ENCODE measurements at places on chromosomes 12 and 14. TPM values are rescaled to one million over a fixed set of nuclear protein-coding genes. Genes with fewer than 3 reads are reported as not detected.

The RAB3IP gene
- total RNA-seq, result 31.4 TPM

The ADCY6 gene
- 47.4 TPM for total RNA-seq

GRCh38 chr14:99809360-99809759, 16.1 kb downstream of the EML1 start:
- DNase-seq, result no peak

DNA sequence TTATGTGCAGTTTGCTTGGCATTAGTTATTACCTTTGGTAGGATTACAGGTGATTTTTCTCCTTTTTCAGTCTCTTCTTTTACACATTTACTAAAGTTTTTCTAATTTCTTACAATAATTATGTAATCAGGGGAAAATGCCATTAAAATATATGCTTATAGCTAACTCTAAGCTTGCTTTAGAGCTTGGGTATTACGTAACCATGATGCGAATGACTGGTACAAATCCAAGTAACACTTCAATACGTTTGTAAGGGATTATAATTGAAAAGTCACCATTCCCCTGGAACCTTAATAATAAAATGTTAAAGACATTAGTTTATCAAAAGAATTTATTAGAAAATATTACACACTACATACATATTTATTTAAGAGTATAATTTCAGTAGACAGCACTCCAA, 71.6 kb downstream of the SCAF11 start:
- no peak for DNase-seq

DNA sequence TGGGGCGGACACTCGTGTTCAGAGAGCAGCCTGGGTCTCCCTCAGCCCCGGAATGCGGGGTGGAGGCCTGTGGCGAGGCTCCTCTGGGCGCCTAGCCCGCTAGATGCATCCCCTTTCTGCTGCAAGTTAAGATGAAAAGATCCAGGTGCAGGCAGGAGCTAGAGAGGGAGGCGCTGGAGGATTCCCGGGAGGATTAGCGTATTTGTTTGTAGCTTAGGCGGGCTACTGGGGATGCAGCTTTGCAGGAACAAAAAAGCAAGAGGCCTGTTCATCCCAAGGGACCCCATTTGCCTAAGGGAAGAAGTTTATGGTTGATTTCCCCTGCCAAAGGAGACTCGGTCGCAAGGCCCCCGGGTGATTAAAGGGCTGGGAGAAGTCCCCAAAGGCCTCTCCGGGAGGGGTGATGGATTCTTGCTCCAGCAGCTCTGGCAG, 824 bp downstream of the CCDC177 start:
- DNase-seq, result no peak

DNA sequence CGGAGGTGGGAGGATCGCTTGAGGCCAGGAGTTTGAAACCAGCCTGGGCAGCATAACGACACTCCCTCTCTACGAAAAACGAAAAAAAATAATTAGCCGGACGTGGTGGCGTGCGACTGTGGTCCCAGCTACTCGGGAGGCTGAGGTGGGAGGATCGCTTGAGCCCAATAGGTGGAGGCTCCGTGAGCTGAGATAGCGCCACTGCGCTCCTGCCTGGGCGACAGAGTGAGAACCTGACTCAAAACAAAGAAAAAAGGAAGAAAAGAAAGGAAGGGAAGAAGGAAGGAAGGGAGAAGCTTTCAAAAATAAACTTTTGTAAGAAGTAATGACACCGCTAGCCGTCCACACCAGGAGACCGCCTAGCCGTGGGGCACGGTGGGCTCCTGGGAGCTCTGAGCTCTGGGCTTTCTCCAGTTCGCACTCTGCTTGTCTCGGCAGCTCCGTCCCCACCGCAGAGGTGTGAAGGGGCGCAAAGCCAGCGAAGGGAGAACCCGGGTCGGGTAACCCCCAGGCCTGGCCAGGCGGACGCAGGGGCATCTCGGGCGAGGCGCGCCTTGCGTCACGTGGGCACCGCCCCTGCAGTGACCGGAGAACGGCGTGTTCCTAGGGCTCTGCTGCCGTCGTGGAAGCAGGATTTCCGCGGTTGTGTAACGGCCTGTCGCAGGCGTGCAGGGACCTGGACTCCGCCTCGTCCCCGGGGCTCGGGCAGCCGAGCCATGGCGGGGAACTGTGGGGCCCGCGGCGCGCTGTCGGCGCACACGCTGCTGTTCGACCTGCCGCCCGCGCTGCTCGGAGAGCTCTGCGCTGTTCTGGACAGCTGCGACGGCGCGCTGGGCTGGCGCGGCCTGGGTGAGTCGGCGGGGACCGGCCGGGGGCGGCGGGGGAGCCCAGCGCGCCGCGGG, at the start of gene IRAK3:
Gene IRAK3 (plus strand): TSS at position 631 of the 902 bp plus-strand sequence. CDS start 86 bp downstream, at position 717.
- no peak for DNase-seq

DNA sequence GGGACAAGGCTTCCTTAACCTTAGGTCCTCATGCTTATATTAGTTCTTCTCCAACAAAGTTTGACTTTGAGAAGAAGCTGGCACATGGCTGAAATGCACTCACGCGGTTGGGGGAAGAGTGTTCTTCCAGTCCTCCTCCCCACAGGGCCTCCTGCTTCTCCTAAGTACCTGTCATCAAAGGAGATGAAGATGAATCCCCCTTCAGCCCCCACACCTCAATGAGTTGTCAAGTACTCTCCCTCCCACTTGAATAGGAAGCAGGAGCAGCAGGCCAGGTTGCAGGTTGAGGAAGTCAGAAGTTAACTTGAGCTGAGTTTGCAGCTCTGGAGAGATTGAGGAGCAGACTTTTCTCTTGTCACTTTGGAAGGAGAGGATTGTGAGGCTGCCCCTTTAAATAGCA, 2.9 kb upstream of the PDE1B start:
- no peak for DNase-seq

DNA sequence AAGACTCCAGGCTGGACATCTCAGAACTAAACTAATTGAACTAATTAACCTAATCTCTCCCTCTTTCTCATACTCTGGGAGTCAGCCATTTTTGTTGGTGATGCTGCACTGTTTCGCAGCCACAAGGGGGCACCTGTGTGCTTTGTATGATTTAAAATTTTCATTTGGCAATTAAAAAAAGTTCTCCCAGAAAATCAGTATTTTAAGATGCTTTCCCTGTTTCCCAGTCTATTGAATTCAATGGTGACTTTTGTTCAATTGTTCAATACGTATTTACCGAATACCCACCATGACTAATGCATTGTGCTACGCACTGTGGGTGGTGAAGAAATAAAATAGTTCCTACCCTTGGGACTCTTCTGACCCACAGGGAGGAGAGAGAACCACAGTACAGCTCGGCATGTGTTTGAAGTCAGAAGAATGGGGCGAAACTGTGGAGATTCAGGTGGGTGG, 63.7 kb downstream of the ZNF664 start:
- DNase-seq, result peak; percentile 45

- peak; percentile 16 for DNase-seq
Observed at GRCh38 chr12:116528065-116528464, 31.1 kb upstream of the MAP1LC3B2 start.

DNA sequence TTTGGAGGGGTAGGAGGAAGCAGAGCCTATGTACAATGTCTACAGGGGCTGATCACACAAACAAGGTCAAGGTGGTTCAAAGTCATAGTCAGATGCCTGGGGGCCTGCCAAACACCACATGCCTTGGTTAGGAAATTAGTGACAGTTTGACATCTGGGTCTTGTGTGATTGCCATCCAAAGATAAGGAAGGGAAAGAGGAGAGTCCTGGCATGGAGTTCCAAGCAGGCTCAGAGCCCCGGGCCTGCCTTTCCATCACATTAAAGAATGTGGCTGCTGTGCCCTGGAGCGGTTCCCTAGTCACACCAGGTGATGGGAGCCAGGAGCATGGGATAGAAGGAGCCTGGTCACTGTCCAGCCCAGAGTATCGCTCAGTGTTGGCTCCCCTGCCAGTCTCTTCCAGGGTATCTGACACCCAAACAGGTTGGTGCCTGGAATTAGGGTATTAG, 53.6 kb upstream of the BCL2L14 start:
- no peak for DNase-seq

DNA sequence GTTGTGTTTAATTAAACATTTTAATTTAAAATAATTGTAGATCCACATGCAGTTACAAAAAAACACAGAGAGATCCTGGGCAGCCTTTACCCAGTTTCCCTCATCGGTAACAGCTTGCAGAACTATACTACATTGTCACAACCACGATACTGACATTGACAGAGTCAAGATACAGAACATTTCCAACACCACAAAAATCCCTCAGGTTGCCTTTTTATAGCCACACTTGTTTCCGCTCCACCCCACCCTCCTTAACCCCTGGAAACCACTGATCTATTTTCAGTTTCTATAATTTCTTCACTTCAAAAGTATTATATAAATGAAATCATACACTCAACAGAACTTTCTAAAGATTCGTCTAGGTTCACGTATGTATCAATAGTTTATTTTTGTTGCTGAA, 458.8 kb upstream of the SOX5 start:
- DNase-seq, result no peak

DNA sequence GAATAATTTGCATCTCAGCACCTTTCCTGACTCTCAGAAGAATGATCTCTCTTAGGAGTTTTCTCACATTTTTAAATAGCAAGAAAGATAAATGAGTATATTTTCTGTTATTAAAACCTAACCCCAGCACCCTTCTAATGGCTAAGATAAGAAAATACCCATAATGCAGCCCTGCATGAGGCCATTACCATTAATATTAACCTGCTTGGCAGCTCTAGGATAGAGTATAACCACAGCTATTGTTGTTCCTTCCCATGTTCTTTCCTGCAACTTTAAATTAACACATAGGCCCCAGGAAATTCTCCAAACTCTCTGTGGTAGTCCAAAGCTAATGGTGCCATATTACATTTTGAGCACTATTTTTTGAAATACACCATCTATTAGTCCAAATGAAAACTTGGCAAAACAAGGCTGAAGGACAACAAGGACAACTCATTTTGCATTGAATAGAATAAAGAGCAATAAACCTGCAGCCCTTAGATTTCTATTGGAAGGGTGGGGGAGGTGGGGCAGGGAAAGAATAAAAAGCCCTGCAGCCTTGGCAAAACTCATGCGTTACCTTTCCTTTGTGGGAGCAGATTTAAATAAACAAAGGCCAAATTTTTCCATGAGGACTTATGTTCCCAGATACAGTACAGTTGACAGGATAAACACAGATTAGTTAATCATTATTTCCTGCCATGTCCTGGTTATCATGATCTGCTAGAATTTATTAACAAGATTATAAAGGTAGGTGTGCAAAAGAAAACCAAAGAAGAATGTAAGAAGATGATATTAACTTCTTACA, 46.9 kb downstream of the BTG1 start:
- peak; percentile 56 for DNase-seq

GRCh38 chr14:25037032-25037431, 12.9 kb downstream of the STXBP6 start:
- DNase-seq, result no peak

The IGF1 gene
- total RNA-seq, result not detected

The DPF3 gene
- not detected for total RNA-seq

The RTL1 gene
- not detected for total RNA-seq

The P2RX7 gene
- not detected for total RNA-seq

DNA sequence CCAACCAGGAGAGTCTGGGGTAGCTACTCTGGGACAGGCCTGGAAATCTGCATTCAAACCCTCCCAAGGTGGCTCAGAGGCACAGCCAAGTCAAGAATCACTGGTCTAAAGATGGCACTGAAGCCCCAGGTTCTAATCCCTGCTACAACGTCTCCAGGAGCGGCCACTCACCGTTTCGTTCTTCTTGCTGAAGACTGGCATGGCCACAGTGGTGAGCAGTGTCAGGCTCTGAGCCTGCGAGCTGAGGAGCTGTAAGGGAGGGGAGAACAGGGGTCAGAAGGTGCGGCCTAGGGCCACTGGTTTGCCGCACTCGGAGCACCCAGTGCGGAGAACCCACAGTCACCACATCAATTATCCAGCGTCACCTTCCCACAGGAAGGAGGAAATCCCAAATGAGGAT, 38.8 kb downstream of the CACNA2D4 start:
- no peak for DNase-seq

The RFLNA gene
- total RNA-seq, result not detected

- DNase-seq, result no peak
Observed at GRCh38 chr14:77584809-77585208, 31.6 kb downstream of the SPTLC2 start.

The PA2G4 gene
- total RNA-seq, result 323 TPM

The NPFF gene
- not detected for total RNA-seq

DNA sequence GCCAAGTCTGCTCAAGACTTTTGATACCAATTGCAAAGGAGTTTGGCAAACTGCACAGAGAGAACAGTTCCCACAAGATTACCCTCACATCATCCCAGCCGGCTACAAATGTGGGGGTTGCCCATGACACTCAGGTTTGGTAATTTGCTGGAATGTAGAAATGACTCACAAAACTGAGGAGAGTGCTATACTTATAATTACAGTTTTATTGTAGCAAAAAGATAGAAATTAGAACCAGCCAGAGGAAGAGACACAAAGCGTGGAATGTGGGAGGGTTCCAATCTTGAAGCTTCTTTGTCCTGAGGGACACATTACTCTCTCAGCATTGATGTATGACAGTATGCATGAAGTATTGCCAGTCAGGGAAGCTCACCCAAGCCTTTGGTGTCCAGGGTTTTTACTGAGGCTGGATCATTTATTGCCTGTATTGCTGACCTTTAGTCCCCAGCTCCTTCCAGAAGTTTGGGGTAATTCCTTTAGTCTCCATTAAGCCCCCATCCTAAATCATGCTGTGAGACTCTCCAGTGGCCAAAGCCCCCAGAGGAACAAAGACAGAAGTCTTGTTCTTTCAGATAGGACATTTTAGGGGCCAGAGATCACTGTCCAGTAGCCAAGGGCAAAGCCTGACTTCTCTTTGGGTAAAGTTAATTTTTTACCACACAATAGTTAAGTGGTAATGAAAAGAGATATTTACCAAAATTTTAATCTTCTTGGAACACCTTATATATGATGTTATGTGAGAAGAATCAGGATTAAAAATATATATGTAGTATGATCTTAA, 9.9 kb downstream of the TBK1 start:
- DNase-seq, result no peak

DNA sequence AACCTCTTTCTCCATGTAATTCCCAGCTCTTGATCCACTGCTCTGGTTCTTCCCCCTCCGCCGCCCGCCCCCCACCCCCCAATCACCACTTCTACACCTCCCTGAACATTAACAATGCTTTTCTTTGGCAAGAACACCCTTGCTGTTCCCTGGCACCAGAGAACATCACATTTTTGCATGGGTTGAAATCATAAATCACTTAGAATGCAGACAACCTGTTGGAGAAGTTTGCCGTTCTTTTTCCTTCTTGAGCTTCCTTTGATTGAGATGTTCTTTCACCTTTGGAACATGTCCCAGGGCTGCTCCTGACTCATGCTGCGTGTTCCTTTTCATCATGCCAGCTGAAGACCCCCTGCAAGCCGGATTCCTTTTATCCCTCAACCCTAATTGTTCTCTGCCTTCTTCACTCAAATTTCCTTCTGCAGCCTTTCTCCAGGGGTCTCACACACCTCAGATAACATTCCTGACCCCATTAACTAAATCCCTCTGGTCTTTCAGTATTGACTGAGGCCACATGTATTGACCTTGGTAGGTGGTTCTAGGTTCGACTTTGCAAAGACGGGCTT, 294.1 kb upstream of the TMPO start:
- no peak for DNase-seq

DNA sequence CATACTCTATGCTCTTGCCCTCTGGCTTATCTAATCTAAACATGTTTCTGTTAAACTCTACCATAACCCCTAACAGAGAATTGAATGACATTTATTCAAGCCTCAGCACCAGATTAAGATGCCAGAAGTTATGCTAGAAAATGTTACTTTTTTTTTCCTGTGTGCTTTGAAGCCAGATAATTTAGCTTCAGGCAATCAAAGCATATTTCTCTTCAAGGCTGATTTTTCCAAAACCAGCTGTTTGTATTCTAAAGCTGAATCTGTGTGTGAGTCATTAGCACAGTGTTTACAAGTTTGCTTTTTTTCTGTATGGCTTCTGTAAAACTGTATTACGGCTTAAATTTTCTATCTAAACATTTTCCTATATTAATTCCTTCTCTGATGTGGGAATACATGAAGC, 326.1 kb downstream of the FSCB start:
- no peak for DNase-seq
